ENCODE measurements at places on chromosomes 7 and 10. TPM values are rescaled to one million over a fixed set of nuclear protein-coding genes. Genes with fewer than 3 reads are reported as not detected.
A peak's percentile ranks its signal among the peaks of the same experiment; 100 is the strongest.

DNA sequence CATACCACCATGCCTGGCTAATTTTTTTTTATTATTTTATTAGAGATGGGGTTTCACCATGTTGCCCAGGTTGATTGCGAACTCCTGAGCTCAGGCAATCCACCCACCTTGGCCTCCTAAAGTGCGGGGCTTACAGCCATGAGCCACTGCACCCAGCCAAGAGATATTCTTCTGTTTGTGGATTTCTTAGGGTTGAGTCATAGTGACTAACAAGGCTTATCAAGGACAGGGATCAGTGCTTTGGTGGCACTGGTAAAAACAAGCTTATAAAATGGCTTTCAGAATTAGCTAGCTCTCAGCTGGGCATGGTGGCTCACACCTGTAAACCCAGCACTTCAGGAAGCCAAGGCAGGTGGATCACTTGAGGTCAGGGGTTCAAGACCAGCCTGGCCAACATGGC, 122.4 kb downstream of the ZNF248 start:
- DNase-seq = no peak
- H3K27me3 ChIP-seq = no peaks in the 10 kb centered on the region
- no peak overlapping the region for H3K27ac ChIP-seq

DNA sequence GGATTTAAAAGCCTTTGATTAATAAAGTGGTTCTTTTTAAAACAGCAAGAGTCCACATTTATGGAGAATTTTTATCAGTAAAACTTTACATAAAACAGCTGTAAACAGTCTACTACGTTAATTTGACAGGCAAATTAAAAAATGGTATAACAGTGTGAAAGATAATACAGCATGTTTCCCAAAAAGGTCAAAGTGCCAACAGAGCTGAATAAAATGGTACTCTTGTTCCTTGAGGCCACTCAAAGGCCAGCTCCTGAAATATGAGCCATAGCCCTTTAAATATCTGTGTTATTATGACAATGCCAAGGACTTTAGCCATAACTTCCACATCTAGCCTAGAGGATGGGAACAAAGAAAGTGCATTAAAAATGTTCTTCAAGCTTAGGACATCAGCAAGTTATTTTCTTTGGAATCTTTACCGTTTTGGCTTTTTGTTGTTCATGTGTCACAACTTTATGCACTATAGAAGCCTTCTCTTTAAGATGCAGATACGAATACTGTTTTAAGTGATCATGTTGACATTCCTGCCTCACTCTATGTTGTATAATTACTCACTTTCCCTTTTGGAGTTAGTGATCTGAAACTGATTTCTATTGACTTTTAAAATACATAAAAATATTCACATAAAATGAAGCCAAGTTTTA, 165.6 kb downstream of the RNLS start:
- no peak overlapping the region for H3K4me3 ChIP-seq
- no peak overlapping the region for H3K27ac ChIP-seq
- no peak for DNase-seq
- peaks cover 7% of the 10 kb centered on the region for H3K4me1 ChIP-seq

DNA sequence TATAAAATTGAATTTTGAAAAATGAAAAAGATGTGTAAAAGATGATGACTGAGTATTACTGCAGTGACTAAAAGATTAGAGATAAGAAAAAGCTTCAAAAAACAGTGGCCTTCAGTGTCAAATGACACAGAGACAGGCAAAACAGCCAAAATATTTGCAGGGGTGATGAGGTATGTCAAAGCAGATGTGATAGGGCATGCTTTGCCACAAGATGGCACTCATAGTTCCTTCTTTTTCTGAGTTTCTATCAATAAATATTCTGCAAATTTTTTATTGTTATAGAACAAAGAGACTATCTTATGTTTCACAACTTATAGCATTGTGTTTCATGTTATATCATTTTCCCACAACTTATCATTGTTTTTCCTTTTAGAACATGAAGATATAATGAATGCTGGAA, 344.1 kb upstream of the HPS1 start:
- H3K36me3 ChIP-seq = no peaks in the 10 kb centered on the region
- no peaks in the 10 kb centered on the region for H3K4me1 ChIP-seq
- no peak overlapping the region for H3K4me3 ChIP-seq
- H3K27ac ChIP-seq = no peak overlapping the region
- no peaks in the 10 kb centered on the region for H3K27me3 ChIP-seq

GRCh38 chr7:72196176-72196575, 216.0 kb downstream of the CALN1 start:
- no peaks in the 10 kb centered on the region for H3K36me3 ChIP-seq
- peak; percentile 34 for DNase-seq
- no peaks in the 10 kb centered on the region for H3K27me3 ChIP-seq
- no peak overlapping the region for H3K27ac ChIP-seq
- no peak overlapping the region for H3K4me3 ChIP-seq
- no peaks in the 10 kb centered on the region for H3K4me1 ChIP-seq

DNA sequence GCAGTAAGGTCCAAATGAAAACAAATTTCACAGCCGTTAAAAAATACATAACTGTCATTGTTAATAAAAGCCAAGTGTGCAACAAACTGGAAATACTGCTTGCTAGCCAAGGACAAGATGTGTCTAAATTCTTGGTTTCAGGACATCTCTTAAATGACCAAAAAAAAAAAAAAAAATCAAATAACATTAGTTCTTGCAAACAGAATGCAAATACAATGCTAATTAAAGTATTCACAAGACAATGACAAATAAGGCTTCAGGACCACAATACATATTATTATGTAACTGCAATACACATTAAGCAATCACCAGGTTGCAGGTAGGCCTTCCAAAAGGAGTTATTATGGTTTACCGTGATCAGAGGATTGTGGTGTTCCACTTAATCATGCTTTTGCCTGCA, 3.6 kb downstream of the ARHGAP21 start:
- H3K27ac ChIP-seq = no peak overlapping the region
- no peaks in the 10 kb centered on the region for H3K36me3 ChIP-seq
- DNase-seq = no peak
- peaks cover 60% of the 10 kb centered on the region for H3K4me1 ChIP-seq
- peak overlapping the region; percentile 84 for H3K4me3 ChIP-seq
- H3K27me3 ChIP-seq = no peaks in the 10 kb centered on the region

DNA sequence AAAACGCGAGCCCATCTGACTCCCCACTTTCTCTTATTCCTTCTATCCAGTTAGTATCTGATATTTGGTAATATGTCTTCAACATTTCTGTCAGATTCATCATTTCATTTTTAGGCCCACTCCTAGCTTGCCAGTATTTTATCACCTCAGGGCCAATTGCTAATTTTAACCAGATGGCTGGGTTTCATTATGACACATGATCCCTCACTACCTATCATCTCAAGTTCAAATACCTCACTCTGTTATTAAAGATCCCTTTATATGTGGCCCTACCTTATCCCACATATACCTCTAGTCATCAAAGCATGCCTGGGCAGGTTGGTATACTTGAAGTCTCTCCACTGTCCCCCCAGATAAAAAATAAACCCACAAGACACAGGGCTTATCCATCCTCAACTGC, 104.9 kb downstream of the RNLS start:
- H3K27ac ChIP-seq = no peak overlapping the region
- H3K27me3 ChIP-seq = no peaks in the 10 kb centered on the region
- H3K36me3 ChIP-seq = no peaks in the 10 kb centered on the region
- H3K4me1 ChIP-seq = no peaks in the 10 kb centered on the region
- no peak for DNase-seq

- no peaks in the 10 kb centered on the region for H3K4me1 ChIP-seq
- H3K36me3 ChIP-seq = peaks cover 23% of the 10 kb centered on the region
- no peak for DNase-seq
- H3K27me3 ChIP-seq = no peaks in the 10 kb centered on the region
- no peak overlapping the region for H3K4me3 ChIP-seq
Measured at GRCh38 chr7:140679186-140679585, 6.4 kb downstream of the ADCK2 start.

DNA sequence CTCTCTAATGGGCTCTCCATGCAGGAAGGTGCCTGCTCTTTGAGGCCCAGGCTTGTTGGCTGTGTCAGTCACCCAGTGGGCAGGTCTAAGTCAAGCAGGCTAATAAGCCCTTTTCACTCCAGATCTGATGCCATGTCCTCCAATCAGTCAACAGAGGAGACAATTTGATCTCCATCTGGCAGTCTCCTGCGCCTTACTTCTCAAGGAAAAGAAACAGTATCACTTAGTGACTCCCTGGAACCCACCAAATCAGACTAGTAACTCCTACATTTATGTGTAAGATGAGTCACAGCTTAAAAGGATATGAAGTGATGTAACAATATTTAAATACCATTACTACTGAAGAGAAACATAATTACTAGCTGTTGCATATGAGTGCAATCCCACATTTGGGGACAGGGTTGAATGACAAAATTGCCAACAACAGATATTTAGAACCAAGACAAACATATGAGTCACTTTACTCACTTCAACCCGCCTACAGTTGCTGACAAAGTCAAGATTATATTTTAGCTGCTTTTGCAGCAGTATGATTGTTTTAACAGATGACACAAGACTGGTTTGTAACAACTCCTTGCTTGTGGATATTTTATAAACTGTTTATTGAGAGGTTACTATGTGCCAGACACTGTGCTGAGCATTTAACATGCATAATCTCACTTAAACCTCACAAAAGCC, 72.1 kb downstream of the USP6NL start:
- no peak overlapping the region for H3K4me3 ChIP-seq
- no peaks in the 10 kb centered on the region for H3K27me3 ChIP-seq
- no peaks in the 10 kb centered on the region for H3K36me3 ChIP-seq

DNA sequence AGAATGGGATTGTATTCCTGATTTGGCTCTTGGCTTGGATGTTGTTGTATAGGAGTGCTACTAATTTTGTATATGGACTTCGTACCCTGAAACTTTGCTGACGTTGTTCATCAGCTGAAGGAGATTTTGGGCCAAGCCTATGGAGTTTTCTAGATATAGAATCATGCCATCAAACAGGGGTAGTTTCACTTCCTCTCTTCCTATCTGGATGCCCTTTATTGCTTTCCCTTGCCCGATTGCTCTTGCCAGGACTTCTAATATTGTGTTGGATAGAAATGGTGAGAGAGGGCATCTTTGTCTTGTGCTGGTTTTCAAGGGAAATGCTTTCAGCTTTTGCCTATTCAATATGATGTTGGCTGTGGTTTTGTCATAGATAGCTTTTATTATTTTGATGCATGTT, 92.3 kb downstream of the CCDC7 start:
- no peaks in the 10 kb centered on the region for H3K27me3 ChIP-seq
- DNase-seq = no peak
- H3K4me1 ChIP-seq = no peaks in the 10 kb centered on the region

GRCh38 chr7:4113976-4114375, 568.1 kb upstream of the FOXK1 start:
- H3K4me1 ChIP-seq = no peaks in the 10 kb centered on the region
- H3K4me3 ChIP-seq = no peak overlapping the region
- no peak overlapping the region for H3K27ac ChIP-seq
- no peaks in the 10 kb centered on the region for H3K27me3 ChIP-seq
- DNase-seq = no peak

GRCh38 chr10:104259999-104260774, 5.5 kb downstream of the GSTO1 start:
- H3K36me3 ChIP-seq = peaks cover 67% of the 10 kb centered on the region
- H3K27me3 ChIP-seq = no peaks in the 10 kb centered on the region
- DNase-seq = no peak
- peaks cover 73% of the 10 kb centered on the region for H3K4me1 ChIP-seq
- peak overlapping the region; percentile 74 for H3K27ac ChIP-seq

DNA sequence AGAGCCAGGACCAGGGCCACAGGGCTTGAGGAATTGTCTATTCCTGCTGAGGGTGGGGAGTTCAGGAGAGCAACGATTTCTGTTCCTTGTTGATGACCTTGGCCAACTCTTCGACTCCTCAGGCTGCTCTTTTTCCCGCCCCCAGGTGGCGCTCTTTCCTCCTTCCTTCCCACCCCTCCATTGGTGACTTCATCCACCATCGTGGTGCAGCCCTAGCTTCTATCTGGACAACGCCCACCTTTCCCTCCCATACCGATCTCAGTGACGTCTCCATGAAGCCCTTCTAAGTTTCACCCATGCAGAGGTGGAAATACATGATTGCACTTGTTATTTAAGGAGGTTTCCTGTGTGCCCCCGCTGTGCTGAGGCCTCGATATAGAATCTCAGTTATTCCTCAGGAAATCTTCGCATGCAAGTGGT, 22.1 kb upstream of the CARD11 start:
- no peaks in the 10 kb centered on the region for H3K4me1 ChIP-seq
- no peak overlapping the region for H3K27ac ChIP-seq
- no peak for DNase-seq

CLEC5A gene
- 1.7 TPM for total RNA-seq

TMEM270 gene
- total RNA-seq = not detected

SH2D4B gene
- 0.12 TPM for total RNA-seq

Measured in right atrium auricular region (tissue), 2 donors.